Activated CD4-positive, alpha-beta T cell treated with anti-CD3 and anti-CD28 coated beads, Interleukin-2, amount 50 U/mL, for 4 hours (primary cell): ENCODE measurements at places on chromosomes 1 and 21.

DNA sequence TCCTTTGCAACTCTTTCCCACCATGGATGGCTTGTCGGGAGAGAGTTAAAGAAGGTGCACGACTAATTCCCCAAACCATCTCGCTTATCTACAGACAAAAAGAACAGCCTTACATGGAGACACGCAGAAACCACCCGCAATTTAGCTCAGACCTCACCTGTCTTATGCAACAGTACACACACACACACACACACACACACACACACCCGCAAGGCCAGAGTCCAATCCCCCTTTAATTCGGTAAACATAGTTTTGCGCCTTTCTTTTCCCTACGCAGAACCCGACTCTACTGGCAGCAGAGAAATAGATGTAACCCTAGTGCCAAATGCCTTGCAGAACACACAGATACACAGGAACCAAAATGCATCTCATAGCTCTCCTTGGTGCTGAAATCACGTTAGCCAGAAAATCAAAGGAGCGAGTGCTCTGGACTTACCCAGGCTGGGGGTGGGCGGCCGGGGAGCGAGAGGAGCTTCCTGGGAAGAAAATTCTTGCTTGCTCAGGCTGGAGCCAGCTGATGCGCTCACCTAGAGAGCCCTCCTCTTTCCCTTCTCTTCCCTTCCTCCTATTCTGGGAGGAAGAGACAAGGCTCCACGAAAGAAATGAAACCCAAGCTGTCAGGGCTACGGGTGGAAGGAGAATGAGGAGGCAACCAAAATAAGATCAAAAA lies 470 bp downstream of the TNR start:
- no peak for DNase-seq

- no peak for DNase-seq
Observed at GRCh38 chr1:6292102-6292501, 31.2 kb upstream of the GPR153 start.

DNA sequence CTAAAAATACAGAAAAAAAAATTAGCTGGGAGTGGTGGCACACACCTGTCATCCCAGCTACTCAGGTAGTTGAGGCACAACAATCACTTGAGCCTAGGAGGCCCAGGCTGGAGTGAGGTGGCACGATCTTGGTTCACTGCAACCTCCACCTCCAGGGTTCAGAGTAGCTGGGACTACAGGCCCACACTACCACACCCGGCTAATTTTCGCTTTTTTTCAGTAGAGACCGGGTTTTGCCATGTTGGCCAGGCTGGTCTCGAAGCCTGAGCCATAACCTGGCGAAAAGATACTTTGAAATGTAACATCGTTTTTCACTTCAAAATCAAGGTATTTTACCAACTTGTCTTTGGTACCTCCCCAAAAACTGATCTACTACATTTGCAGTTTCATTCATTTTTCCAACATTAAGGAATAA lies 6.1 kb downstream of the GAS5 start:
- no peak for DNase-seq

GRCh38 chr1:223298701-223299100 lies 65.3 kb downstream of the SUSD4 start:
- no peak for DNase-seq

DNA sequence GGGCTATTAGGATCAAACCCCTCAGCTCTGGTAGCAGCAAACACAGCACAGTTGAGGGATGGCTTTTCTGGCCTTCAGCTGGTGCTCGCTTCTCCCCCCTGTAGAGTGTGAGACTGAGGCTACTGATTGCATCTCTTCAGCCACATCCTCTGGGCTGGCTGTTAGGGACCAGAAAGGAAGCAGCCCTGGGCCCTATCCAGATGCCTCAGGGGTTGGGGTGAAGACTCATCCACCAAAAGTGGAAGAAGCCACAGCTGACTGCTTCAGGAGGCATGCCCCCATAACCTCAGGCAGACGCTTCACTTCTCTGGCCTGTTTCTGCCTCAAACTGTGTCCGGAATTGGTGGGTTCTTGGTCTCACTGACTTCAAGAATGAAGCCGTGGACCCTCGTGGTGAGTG lies 6.2 kb upstream of the TMEM200B start:
- no peak for DNase-seq

DNA sequence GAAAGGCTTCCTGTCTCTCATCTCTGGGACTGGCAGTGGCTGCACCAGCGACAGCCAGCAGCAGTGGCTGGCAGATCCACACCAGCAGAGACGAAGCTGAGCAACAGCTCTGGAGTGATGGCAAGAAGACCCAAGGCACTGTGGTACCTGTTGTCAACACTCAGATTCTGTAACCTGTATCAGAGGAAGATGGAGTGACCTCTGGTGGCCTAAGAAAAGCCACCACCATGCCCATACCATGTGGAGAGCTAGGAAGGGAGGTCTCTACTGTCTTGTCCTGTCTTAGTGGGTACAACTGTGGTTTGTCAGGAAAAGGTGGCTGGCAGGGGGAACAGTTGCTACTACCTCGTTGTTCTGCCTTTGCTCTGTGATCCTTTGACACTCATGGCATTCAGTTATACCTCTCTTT lies 22.5 kb upstream of the RHBDL2 start:
- no peak for DNase-seq

DNA sequence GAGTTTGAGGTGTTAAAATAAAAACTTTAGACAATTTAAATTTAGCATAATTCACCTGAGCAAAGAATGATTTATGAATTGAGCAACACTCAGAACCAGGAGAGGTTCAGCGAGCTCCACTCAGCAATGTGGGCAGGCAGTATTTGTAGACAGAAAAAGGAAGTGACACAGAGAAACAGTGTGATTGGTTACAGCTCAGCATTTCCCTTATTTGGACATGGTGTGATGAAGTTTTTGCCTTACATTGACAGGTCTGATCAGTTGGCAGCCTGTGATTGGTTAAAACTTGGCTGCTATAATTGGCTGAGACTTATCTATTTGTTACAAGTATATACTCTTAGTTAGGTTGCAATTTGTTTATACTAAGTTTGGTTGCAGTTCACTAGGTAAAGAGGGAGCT lies 621.2 kb upstream of the PRMT6 start:
- DNase-seq = no peak

- no peak for DNase-seq
Observed at GRCh38 chr1:31678681-31679080, 25.1 kb downstream of the COL16A1 start.

GRCh38 chr21:32163386-32163785 lies 115.5 kb downstream of the MIS18A start:
- DNase-seq = no peak

- no peak for DNase-seq
Observed at GRCh38 chr1:108814343-108815125, 42.4 kb downstream of the AKNAD1 start.

GRCh38 chr1:34885405-34886247 lies 26.1 kb upstream of the SMIM12 start:
- DNase-seq = peak; percentile 41

DNA sequence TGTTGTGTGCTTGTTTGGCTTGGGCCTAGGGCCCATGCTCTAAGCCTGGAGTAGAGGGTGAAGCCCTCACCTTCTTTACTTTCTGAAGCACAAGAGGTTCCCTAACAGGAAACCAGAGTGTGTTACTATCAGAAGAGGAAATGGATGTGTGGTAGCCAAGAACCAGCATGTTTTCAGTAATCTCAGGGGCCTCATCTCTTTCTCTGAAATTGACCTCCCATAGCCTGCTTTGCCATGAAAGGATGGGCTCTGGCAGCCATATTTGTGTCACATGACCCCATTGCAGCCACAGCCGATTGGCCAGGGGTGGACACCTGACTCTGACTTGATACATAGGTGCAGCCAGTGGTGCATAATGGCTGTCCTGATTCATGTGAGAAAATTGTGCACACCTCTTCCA lies 18.6 kb downstream of the A3GALT2 start:
- DNase-seq = no peak

GRCh38 chr1:77742011-77742555 lies 17.6 kb downstream of the USP33 start:
- DNase-seq = no peak

- no peak for DNase-seq
Observed at GRCh38 chr1:154857441-154858215, 12.5 kb downstream of the KCNN3 start.

DNA sequence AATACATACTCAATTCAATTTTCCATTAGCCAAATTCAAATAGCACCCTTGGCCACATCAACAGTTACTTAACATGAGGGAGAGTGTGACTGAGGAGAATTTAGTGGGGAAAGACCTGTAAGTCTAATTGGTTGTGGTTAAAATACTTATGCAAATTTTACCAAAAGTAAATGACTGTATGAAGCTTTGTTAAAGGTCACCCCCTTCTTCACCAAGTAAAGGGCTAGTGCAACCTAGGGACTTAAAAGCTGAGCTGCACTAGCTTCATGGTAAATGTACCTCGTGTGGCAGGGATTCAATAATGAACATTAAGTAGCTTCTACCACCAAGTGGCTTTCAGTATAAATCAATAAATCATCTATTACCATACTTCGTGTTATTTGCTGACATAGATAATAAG lies 372.0 kb downstream of the NTNG1 start:
- DNase-seq = no peak

- DNase-seq = no peak
Observed at GRCh38 chr21:25029580-25029979, 577.7 kb downstream of the MRPL39 start.

DNA sequence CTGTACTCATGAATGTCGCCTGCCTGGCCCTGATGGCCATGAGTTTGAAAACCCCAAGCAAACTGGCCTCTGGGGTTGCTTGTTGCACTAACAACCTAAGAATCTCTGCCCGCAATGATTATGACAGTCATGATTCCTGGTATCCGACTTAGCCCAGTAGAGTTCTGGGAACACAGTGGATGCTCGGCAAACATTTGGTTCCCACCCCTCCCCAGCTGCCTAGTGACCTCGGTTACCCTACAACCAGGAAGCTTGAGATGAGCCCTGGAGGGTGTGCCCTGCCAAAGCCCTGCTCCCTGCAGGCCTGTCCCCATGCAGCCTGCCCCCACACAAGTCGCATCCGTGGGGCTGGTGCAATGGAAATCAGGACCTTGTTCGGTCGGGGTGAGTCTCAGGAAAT lies 76.0 kb upstream of the ZBTB40 start:
- no peak for DNase-seq

GRCh38 chr1:232591344-232591743 lies 38.6 kb downstream of the SIPA1L2 start:
- no peak for DNase-seq

DNA sequence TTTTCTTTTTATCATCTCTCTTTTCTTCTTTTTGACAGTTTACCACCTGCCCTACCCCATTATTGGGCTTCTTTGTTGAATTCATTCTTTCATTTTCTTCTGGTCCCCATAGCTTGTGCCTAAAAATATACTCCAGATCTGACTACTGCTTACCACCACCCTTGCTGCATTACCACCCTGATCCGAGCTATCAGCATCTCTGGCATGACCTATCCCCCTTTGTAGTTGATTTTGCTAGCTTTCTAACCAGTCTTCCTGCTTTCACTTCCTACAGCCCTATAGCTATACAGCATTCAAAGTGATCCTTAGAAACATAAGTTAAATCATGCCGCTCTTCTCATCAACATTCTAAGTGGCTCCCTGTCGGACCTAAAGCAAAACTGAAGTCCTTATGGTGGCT lies 59.4 kb upstream of the MPC2 start:
- DNase-seq = no peak

DNA sequence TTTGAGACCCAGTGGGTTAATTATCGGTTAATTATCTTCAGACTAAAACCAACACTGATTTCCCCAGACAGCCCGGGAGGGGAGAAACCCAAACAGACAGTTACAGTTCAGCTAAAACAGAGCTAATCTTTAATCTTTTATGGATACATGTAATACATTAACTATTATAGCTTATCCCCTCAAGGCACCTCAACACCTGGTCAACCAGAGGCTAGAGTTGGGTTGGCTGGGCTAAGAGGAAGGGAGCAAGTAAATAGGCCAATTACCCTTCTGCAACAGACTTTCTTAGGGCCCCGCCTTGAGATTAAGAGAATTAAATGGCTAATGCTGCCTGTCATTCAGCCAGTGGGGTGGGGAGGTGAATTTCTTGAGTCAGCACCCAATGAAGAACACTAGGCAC lies 6.6 kb upstream of the MED18 start:
- DNase-seq = no peak

- DNase-seq = no peak
Observed at GRCh38 chr1:77539519-77540142, 142.8 kb downstream of the ZZZ3 start.

- no peak for DNase-seq
Observed at GRCh38 chr1:47229031-47229885, 2.8 kb downstream of the TAL1 start.

DNA sequence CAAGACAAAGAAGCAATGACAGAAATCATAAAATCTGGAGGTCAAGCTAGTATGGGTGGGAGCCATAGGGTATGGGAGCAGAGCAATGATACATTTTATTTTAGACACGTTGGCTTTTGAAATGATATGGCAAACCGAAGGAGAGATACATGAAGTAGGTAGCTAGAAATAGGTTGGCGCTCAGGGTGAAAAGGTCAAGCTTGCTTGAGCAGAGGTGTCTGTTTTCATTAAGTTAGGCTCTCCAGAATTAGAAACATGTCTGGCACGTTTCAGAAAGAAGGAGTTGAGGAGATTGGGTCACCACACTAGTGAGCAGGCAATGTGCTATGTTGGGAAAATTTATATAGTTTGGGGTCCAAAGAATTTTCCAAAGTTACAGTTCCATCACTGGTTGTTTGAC lies 151.4 kb downstream of the AMY1C start:
- no peak for DNase-seq

- DNase-seq = no peak
Observed at GRCh38 chr1:23187637-23188036, 19.0 kb upstream of the LUZP1 start.

DNA sequence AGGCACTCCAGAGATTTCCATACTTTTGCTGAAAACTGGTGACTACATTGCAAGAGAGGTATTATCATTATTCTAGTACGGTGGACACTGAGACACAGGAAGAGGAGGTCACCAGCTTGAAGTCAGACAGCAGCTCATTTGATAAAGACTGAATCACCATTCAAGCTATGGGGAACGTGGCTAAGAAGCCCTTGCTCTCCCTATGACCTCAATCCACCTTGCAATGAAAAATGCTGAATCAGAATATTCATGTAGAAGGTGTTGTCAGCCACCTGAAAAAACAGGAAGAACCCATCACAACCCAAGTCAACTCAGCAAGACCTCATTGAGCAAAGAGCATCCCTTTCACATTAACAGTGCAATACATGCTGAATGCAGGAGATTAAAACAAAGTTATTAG lies 59.0 kb upstream of the FGGY start:
- no peak for DNase-seq

GRCh38 chr1:168217664-168218063 lies 8.1 kb upstream of the SFT2D2 start:
- no peak for DNase-seq

GRCh38 chr1:40851643-40852042 lies 10.5 kb downstream of the CITED4 start:
- DNase-seq = no peak
